ENCODE measurements at places on chromosomes 1 and 21. TPM values are rescaled to one million over a fixed set of nuclear protein-coding genes. Genes with fewer than 3 reads are reported as not detected.

CCDC185 gene
- not detected for total RNA-seq

PSMB2 gene
- total RNA-seq, result 150 TPM

GJA5 gene
- not detected for total RNA-seq

EFNA1 gene
- total RNA-seq, result 2.2 TPM

PRR9 gene
- not detected for total RNA-seq

PCAT6 gene
- total RNA-seq, result 0.24 TPM

- H3K4me1 ChIP-seq, result peaks cover 18% of the 10 kb centered on the region
- H3K27ac ChIP-seq, result no peak overlapping the region
- H3K4me3 ChIP-seq, result no peak overlapping the region
- no peaks in the 10 kb centered on the region for H3K36me3 ChIP-seq
Observed at GRCh38 chr1:3351449-3352298, 102.8 kb upstream of the ARHGEF16 start.

- H3K4me3 ChIP-seq, result no peak overlapping the region
- no peak for DNase-seq
- no peaks in the 10 kb centered on the region for H3K4me1 ChIP-seq
Observed at GRCh38 chr1:20792196-20792595, 5.1 kb upstream of the HP1BP3 start.

DNA sequence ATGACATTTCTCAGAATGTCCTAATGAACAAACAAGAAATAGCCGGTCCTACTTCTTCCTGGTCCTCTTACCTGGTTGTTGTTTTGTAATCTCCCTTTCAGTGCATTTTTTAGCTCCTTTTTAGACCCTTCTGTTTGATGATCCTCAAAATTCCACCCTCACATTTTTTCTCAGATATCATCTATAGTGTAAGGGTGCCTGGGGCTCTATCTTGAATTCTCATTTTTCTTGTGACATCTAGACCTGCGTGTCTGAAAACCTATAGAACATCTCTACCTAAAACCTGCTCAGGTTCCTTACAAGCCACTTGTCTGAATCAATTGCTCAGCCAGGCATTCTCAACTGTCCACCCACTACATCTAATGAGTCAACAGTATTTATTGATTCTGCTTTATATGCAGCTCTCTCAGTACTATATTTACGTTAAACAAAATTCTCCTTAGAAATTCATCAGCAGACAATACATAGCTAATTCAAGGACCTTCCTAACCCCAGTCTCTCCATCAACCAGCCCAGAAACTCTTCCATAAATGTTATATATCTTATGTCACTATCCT lies 36.5 kb upstream of the USH2A start:
- peaks cover 31% of the 10 kb centered on the region for H3K4me1 ChIP-seq
- no peak for DNase-seq
- no peaks in the 10 kb centered on the region for H3K36me3 ChIP-seq
- H3K4me3 ChIP-seq, result no peak overlapping the region
- H3K27ac ChIP-seq, result no peak overlapping the region
- no peaks in the 10 kb centered on the region for H3K27me3 ChIP-seq

GRCh38 chr1:11188858-11189451 lies at the start of gene ANGPTL7:
Gene ANGPTL7, plus strand, starts transcription at chr1:11189355. Its CDS starts 225 bp downstream, at chr1:11189580.
- no peak within 1 kb of the TSS for H3K4me3 ChIP-seq
- no peak within 1 kb of the TSS for H3K27ac ChIP-seq
- H3K4me1 ChIP-seq, result no peaks in the 10 kb centered on the region
- peaks cover 64% of the 10 kb centered on the region for H3K36me3 ChIP-seq
- no peaks in the 10 kb centered on the region for H3K27me3 ChIP-seq

- H3K36me3 ChIP-seq, result no peaks in the 10 kb centered on the region
- 0 out of 2 replicates have a peak, but pooled peaks cover 2% of the 10 kb centered on the region for H3K27me3 ChIP-seq
- H3K27ac ChIP-seq, result no peak overlapping the region
- H3K4me1 ChIP-seq, result no peaks in the 10 kb centered on the region
- H3K4me3 ChIP-seq, result no peak overlapping the region
Observed at GRCh38 chr1:233328142-233328921, 808 bp downstream of the MAP3K21 start.

- DNase-seq, result no peak
- H3K36me3 ChIP-seq, result no peaks in the 10 kb centered on the region
- H3K4me3 ChIP-seq, result no peak overlapping the region
Observed at GRCh38 chr1:8974551-8974950, 28.9 kb downstream of the CA6 start.

Measured in SJCRH30 (cell line).